ELR (cell line): ENCODE measurements at places on chromosomes 5 and 9.

GRCh38 chr9:14315875-14316601 lies 2.1 kb upstream of the NFIB start:
- DNase-seq: no peak

- no peak for DNase-seq
Measured at GRCh38 chr9:132440735-132441134, 30.7 kb downstream of the CFAP77 start.

GRCh38 chr9:79765466-79765865 lies 193.7 kb downstream of the TLE4 start:
- no peak for DNase-seq

GRCh38 chr5:26026044-26026443 lies 1012.3 kb downstream of the CDH9 start:
- no peak for DNase-seq

GRCh38 chr5:1670351-1670750 lies 129.3 kb downstream of the MRPL36 start:
- DNase-seq: no peak

GRCh38 chr5:5141625-5142525 lies 1.7 kb downstream of the ADAMTS16 start:
- peak; percentile 80 for DNase-seq

GRCh38 chr5:142853682-142854081 lies 83.5 kb downstream of the ARHGAP26 start:
- DNase-seq: no peak
